ENCODE measurements at places on chromosomes 2 and 18. TPM values are rescaled to one million over a fixed set of nuclear protein-coding genes. Genes with fewer than 3 reads are reported as not detected.

The TMEM37 gene
- not detected for total RNA-seq

The ABCB6 gene
- 15.2 TPM for total RNA-seq

The ZC3H8 gene
- 12.3 TPM for total RNA-seq

The AQP4 gene
- not detected for total RNA-seq

The SF3B6 gene
- total RNA-seq, result 87.4 TPM

The STK25 gene
- 108 TPM for total RNA-seq

The MAP3K19 gene
- total RNA-seq, result not detected

The ARPC2 gene
- total RNA-seq, result 765 TPM

The HAUS1 gene
- total RNA-seq, result 59.2 TPM

The CXCR1 gene
- total RNA-seq, result 3.0 TPM

The CHRNG gene
- not detected for total RNA-seq

The TUBA4B gene
- not detected for total RNA-seq

The ABCB11 gene
- total RNA-seq, result not detected

The LYG1 gene
- 0.88 TPM for total RNA-seq

The GYPC gene
- total RNA-seq, result 133 TPM

The CNRIP1 gene
- not detected for total RNA-seq

The RAB6C gene
- 0.10 TPM for total RNA-seq

The TRIB2 gene
- total RNA-seq, result 68.3 TPM

The ANKRD30B gene
- not detected for total RNA-seq

The RIT2 gene
- not detected for total RNA-seq

The DOK6 gene
- not detected for total RNA-seq

The ARHGAP25 gene
- 132 TPM for total RNA-seq

The ONECUT2 gene
- not detected for total RNA-seq

The GPR55 gene
- 7.3 TPM for total RNA-seq

The MGAT4A gene
- total RNA-seq, result 69.8 TPM

The FLACC1 gene
- total RNA-seq, result 3.1 TPM

The ZNF892 gene
- total RNA-seq, result 3.2 TPM

The ATG16L1 gene
- 55.9 TPM for total RNA-seq

The UGT1A4 gene
- total RNA-seq, result not detected

The SKOR2 gene
- not detected for total RNA-seq

The RNF152 gene
- total RNA-seq, result not detected

The RAD51AP2 gene
- not detected for total RNA-seq

The MC2R gene
- not detected for total RNA-seq

The MYL1 gene
- not detected for total RNA-seq

The LYG2 gene
- total RNA-seq, result not detected

The SLC11A1 gene
- total RNA-seq, result 0.13 TPM

The IL18RAP gene
- 9.6 TPM for total RNA-seq

The ROCK1 gene
- total RNA-seq, result 71.5 TPM
